CD4-positive, alpha-beta T cell treated with Interleukin-10 for 1 hour (primary cell): ENCODE measurements at places on chromosomes 1 and 21.

DNA sequence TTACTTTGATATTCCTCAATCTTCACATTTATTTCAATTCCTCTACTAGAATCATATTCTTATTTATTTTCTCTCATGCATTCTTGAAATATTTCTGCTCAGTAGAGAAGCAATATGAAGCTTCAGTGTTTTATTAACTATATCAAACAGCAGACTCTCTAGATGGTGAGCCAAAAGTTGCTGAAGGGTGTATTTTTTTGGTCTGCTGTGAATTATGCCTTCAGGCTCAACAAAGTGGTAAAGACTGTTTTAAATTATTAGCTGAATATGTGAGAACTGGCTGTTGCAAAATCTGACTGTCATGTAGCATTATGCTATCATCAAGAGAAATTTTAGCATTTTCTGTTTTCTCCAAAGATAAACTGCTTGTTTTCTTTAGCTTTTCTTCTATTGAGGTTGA lies 24.9 kb upstream of the CDC42BPA start:
- DNase-seq: no peak

DNA sequence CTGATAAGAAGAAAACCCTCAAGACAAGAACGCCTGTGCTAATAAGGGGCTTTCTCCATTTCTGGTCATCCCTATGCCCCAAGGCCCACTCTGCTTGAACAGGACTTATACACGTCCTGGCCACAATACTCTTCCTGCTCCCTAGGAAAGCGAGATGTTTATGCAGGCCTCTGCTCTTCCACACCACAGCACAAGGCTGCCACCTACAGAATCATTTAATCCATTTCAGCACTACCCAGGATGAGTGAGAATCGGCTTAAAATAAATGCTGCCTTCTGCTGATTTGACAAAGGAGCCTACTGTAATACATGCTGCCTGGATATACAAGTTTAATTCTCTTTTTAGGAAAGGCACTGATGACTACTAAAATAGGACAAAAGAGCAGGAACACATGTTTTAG lies 29.4 kb downstream of the FRRS1 start:
- DNase-seq: peak; percentile 4

DNA sequence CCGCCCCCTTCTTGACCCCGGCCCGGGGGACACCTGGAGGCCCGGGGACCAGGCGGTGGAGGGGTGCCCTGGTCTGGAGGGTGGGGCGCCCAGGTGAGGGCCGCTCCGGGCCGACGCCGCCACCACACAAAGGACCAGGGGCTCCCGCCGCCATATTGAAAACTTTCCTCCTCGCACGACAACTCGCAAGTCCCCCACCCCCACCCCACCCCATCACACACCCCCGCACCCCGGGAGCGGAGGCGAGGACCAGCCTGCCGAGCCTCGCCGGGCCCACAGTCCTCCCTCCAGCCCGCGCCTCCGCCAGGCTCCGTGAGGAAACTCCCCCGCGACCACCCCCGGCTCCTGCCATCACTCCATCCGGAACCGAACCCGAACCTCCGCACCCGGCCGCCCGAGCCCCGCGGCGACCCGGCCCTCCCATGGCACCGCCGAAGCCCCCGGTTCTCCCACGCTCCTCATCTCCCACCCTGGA lies 733 bp downstream of the KDM5B start:
- DNase-seq: peak; percentile 36

GRCh38 chr1:244394826-244395765 lies 56.6 kb downstream of the ADSS2 start:
- DNase-seq: no peak

- no peak for DNase-seq
Observed at GRCh38 chr1:67729872-67730271, 44.9 kb downstream of the GADD45A start.

DNA sequence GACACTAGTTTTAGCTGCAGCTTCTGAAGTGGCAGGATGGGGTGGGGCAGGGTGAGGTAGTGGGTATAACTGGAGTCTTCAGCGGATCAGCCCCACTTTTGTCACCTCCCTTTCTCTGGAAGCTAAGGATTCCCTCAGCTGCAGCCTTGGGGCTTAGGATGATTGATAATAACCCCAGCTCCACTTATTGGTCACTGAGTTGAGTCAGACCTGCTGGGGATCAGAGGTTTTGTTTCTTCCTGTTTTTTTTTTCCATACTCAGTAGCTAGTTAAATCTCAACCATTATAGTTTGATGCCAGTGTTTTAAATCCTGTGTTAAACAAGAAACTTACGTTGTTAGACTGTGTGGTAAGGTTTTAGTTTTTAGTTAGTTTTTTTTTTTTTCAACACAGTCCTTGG lies 57.2 kb downstream of the LAMC1 start:
- no peak for DNase-seq

DNA sequence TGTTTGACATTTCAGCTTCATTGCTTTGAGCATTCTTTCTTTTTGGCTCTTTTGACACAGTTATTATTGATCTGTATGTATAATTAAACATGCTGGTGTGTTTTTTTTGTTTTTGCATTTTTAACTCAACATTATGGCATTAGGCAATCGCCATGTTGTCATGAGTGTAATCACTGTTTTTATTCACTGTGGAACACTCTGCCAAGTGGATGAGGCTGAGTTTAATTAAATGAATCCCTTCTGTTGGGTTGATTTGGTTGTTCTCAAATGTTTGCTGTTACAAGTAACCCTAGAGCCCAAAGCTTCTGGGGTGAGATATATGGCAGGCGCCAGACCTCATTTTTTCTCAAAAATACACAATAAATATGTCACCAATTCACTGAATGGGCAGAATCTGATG lies 428.1 kb downstream of the MATN1 start:
- no peak for DNase-seq

DNA sequence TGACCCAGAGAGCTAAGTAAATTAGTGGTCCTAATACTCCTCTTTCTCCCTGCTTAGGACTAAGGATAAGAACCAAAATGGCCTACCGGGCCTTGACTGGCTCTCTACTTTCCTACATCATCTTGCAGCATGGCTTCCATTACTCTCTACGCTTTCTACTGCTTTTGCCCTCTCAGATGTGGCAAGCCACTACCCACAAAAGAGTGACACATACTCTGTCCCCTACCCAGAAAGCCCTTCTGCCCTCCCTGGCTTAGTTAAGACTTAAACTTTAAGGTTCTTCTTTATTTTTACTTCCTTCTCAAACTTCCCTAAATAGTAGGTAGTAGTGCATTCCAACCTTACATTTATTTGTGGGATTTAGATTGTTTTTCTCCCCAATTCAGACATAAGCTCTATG lies 228.1 kb downstream of the TPR start:
- no peak for DNase-seq

DNA sequence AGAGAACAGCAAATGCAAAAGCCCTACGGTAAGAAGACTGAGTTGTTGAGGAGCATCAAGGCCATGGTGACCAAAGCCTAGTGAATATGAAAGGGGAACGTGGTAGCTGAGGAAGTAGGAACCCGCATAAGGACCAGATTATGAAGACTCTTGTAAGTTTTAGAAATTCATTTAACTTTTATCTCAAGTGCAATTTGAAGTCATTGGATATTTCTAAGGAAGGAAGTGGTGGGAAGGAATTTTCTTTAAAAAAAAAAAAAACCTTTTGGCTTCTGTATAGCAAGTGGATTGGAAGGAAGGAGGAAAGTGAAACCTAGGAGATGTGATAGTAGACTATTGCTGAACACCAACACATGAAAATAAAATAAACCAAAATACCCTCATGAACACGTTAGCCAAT lies 119.0 kb downstream of the TNFSF18 start:
- no peak for DNase-seq

DNA sequence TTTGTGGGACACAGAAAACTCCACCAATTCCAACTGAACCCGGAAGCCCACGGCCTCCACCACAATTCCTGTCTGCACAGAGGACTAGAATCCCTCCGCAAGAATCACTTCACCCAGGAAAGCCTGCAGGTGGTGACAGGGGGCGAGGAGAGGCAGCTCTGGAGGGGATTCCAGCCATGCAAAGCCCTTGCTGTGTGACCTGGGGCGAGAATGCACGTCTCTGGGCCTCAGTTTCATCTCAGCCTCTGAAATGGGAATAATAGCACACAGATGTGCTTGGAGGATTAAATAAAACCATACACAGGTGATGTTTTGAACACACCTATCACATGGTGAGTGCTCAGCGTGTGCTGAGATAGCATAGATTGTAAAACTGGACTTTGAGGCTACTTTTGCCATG lies 14.1 kb downstream of the FBXO2 start:
- no peak for DNase-seq

DNA sequence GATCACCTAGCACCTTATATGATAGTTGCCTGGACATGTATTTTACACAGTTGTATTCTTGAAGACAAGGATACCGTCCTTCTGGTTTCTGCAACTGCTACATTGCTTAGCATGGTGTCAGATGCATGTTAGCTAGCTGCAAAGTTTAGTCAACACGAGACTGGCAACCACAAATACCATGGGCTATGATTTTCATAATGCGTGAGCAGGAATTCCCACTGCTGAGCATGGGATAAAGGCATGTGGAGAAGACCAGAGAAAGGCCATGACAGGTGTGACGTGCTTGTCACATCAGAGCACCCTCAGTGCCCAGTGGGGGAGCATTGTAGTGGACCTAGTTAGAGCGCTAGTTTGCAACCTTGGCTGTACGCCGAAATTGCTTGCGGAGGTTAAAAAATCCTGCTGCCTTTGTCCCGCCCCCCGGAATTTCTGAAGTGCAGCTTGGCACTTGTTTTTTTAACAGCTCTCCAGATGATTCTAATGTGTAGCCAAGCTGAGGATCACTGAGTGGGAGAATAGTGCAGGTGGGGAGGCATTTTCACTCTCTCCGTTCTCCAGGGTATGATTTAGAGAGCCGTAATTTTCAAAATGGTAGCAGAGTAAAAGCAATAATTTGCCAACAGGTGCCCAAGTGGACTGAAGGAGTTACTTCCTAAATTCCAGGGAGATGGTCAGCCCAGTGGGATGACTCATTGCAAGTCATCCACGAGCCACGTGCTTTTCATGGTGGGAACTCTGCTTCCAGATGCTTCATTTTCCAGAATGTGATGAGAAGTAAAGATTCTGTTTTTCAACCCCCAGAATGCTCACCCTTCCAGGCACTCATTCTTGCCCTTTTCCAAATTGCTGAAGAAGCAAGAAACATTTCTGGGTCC lies 81.0 kb downstream of the CNIH3 start:
- DNase-seq: no peak
